ENCODE measurements at places on chromosomes 4 and X. TPM values are rescaled to one million over a fixed set of nuclear protein-coding genes. Genes with fewer than 3 reads are reported as not detected.

- DNase-seq = no peak
Observed at GRCh38 chrX:76931518-76931917, 504.0 kb downstream of the MAGEE1 start.

RPA4 gene
- 0.98 TPM for total RNA-seq

DNA sequence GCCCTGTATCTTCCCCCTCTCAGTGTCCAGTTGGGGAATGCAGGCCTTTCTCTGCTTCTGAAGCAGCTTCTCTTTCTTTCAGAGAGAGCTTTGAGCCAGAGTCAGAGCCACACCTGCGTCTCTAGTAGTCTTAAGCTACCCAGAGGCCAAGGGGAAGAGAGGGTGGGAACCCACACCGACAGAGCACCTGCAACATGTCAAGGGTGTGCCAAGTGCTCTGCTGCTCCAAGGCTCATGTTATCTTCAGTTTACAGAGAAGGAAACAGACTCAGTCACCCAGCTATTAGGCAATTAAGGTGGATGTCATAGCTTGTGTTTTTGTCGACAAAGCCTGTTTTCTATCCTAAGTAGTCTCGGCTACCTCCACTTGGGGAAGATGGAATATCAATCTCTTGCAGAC lies 22.7 kb upstream of the RNF212 start:
- no peak for DNase-seq

DNA sequence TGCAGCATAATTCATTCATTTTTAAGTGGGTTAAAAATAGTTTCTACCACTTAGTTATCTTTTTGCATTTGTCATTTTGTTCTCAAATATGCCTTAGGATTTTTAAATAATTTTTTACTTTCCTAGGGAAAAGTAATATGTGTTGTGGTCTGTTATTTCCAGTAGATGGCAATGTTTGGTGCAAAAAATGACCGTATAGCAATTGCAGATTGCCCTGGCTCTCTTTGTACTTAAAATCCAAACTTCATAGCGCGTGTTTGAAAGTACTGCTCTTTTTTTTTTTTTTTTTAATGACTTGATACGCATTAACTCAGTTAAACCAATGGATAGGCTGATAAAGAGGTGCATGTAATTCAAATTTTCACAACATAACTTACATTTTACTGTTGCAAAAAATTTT lies 74.4 kb upstream of the RBMX start:
- DNase-seq = no peak

DNA sequence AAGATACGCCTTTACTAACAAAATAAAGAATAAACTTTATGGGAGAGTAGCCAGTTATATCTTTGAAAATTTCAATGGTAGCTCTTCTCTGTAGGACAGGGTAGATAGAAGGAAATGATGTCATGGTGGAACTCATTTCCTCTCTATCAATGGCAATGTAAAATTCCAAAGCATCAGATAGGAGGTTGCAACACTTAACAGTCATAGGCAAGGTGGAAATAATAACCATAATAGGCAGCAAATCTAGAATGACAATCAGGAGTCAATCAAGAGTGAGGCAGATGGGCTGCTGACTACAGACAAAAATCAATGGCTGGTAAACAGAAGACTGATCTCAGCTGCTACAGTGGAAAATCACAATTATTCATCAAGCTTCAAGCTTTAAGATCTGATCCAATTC lies 53.9 kb upstream of the TET2 start:
- DNase-seq = no peak

SLC6A14 gene
- total RNA-seq = 0.12 TPM

PPP4R3C gene
- not detected for total RNA-seq

DNA sequence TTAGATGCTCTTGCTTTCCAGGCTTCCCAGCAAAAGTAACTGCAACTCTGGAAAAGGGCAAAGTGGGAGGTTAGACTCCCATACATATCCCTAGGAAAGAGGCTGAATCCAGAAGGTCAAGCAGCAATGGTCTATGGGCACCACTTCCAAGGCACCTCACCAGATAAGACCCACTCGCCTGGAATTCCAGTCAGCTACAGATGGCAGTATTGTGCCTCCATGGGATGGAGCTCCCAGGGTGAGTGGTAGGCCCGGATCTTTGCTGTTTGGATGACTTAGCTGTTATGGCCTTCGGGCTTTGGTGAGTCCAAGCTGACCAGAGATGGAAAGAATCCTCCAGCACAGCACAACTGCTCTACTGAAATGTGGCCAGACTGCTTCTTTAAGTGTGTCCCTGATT lies 688.0 kb downstream of the PCDH19 start:
- DNase-seq = no peak

DNA sequence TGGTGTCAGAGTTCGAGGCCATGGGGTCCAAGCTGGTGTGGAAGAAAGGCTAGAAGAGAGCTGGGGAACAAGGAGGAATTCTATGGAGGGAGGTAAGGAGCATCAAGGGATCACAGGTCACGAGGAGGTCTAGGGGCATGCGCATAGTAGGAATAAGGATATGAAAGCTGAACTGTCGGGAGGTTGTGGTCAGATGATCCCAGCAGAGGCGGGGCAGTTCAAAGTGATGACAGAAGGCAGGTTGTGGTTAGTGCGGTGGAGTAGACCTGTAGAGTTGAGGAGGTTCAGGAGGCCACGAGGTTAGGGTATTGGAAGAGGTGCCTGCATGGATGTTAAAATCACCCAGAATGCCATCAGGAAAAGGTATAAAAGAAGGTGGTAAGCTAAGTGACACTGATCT lies 156.3 kb downstream of the TMEM164 start:
- no peak for DNase-seq

SPANXB1 gene
- not detected for total RNA-seq

DNA sequence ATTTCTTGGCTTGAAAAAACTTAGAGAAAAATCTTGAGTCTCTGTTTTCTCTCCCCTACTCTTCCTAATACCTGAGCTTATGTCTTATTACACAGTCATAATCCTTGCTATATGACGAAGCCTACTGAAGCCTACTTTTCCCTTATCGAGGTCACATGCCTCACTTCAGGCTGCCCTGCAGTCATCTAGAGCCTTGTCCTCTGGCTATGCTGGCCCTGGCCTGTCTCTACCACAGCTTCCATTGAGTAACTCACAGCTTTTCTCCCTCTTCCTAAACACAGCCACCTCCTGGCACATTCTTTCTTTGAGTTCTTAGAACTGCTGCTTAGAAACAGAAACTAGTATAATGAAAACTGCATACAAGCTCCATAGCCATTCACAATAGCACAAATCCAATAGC lies 1698.3 kb downstream of the STIM2 start:
- no peak for DNase-seq

VEGFC gene
- total RNA-seq = 14.4 TPM
